A549 treated with DMSO at 1 μM for 4 hours (cell line): ENCODE measurements at places on chromosomes 16 and 17. TPM values are rescaled to one million over a fixed set of nuclear protein-coding genes. Genes with fewer than 3 reads are reported as not detected.

SCNN1G gene
- 0.03 to 0.07 TPM (median 0.06 TPM) in 3 of 5 replicates, not detected in the others for total RNA-seq

HSDL1 gene
- 15.8 to 21.0 TPM (median 18.6 TPM) in 5 replicates for total RNA-seq

KCNJ2 gene
- 0.09 to 0.16 TPM (median 0.10 TPM) in 5 replicates for total RNA-seq

SYCE1L gene
- 5.8 to 7.9 TPM (median 6.7 TPM) in 5 replicates for total RNA-seq

CNTNAP1 gene
- 5.6 to 7.0 TPM (median 6.3 TPM) in 5 replicates for total RNA-seq

PLCD3 gene
- 177 to 204 TPM (median 194 TPM) in 5 replicates for total RNA-seq

RAB34 gene
- 233 to 267 TPM (median 261 TPM) in 5 replicates for total RNA-seq

TMEM238L gene
- total RNA-seq, result not detected in 5 replicates

CDH5 gene
- total RNA-seq, result 0.18 to 0.35 TPM (median 0.28 TPM) in 5 replicates

PPL gene
- total RNA-seq, result 2.5 to 3.0 TPM (median 2.6 TPM) in 5 replicates

KLHL10 gene
- total RNA-seq, result 0.05 to 0.22 TPM (median 0.10 TPM) in 5 replicates

TOX3 gene
- 0.10 to 0.36 TPM (median 0.20 TPM) in 5 replicates for total RNA-seq

GPR142 gene
- not detected in 5 replicates for total RNA-seq

ZNF768 gene
- 38.0 to 49.6 TPM (median 44.5 TPM) in 5 replicates for total RNA-seq

HOXB13 gene
- 1.7 to 2.7 TPM (median 2.3 TPM) in 5 replicates for total RNA-seq

PLD6 gene
- 6.6 to 8.5 TPM (median 7.1 TPM) in 5 replicates for total RNA-seq

KCTD19 gene
- 0.20 to 0.37 TPM (median 0.28 TPM) in 4 of 5 replicates, not detected in the other for total RNA-seq

RTN4RL1 gene
- total RNA-seq, result 1.8 to 3.4 TPM (median 2.5 TPM) in 5 replicates

PIRT gene
- not detected in 5 replicates for total RNA-seq

EPOP gene
- total RNA-seq, result 11.8 to 15.4 TPM (median 14.1 TPM) in 5 replicates

ACSM5 gene
- total RNA-seq, result not detected in 5 replicates

SCN4A gene
- total RNA-seq, result 0.04 to 0.15 TPM (median 0.07 TPM) in 4 of 5 replicates, not detected in the other

GPRC5C gene
- total RNA-seq, result 61.8 to 88.6 TPM (median 75.6 TPM) in 5 replicates

ABCC6 gene
- total RNA-seq, result 0.96 to 1.3 TPM (median 1.1 TPM) in 5 replicates

KRTAP4-6 gene
- not detected in 5 replicates for total RNA-seq

BCL7C gene
- 24.4 to 38.8 TPM (median 34.4 TPM) in 5 replicates for total RNA-seq

TMEM235 gene
- total RNA-seq, result not detected in 5 replicates

CBFA2T3 gene
- total RNA-seq, result 0.18 to 0.57 TPM (median 0.46 TPM) in 5 replicates

ZNF629 gene
- total RNA-seq, result 15.6 to 23.9 TPM (median 17.6 TPM) in 5 replicates

COX10 gene
- 19.3 to 22.6 TPM (median 21.1 TPM) in 5 replicates for total RNA-seq

FAHD1 gene
- 42.2 to 49.6 TPM (median 45.3 TPM) in 5 replicates for total RNA-seq

OTOA gene
- 0.05 TPM in 1 of 5 replicates, not detected in the others for total RNA-seq

GPR179 gene
- total RNA-seq, result 0.02 to 0.07 TPM (median 0.05 TPM) in 5 replicates

C1QTNF8 gene
- total RNA-seq, result not detected in 5 replicates

MOSMO gene
- total RNA-seq, result 8.0 to 11.5 TPM (median 9.9 TPM) in 5 replicates

CDRT15 gene
- not detected in 5 replicates for total RNA-seq

ASIC2 gene
- 1.9 to 2.8 TPM (median 2.4 TPM) in 5 replicates for total RNA-seq

RCVRN gene
- 0.13 TPM in 1 of 5 replicates, not detected in the others for total RNA-seq

TOP2A gene
- 197 to 286 TPM (median 260 TPM) in 5 replicates for total RNA-seq

FOXN1 gene
- total RNA-seq, result 0.02 to 0.05 TPM (median 0.03 TPM) in 3 of 5 replicates, not detected in the others

CACNG5 gene
- total RNA-seq, result 0.06 to 0.21 TPM in 2 of 5 replicates, not detected in the others

SLC22A31 gene
- total RNA-seq, result 0.83 to 2.1 TPM (median 1.5 TPM) in 5 replicates

EFNB3 gene
- 1.2 to 1.9 TPM (median 1.6 TPM) in 5 replicates for total RNA-seq

ZP2 gene
- total RNA-seq, result not detected in 5 replicates

PDILT gene
- total RNA-seq, result not detected in 5 replicates

IRX6 gene
- not detected in 5 replicates for total RNA-seq

CARD14 gene
- 0.04 to 0.24 TPM (median 0.16 TPM) in 4 of 5 replicates, not detected in the other for total RNA-seq

CD300LF gene
- not detected in 5 replicates for total RNA-seq

SGCA gene
- 1.5 to 2.7 TPM (median 1.8 TPM) in 5 replicates for total RNA-seq

SOST gene
- total RNA-seq, result not detected in 5 replicates

FOXC2 gene
- 1.7 to 2.1 TPM (median 2.0 TPM) in 5 replicates for total RNA-seq

NUPR1 gene
- total RNA-seq, result 12.6 to 15.5 TPM (median 14.8 TPM) in 5 replicates

C17orf107 gene
- total RNA-seq, result 0.17 to 0.29 TPM (median 0.28 TPM) in 5 replicates

CCR7 gene
- 0.86 to 1.1 TPM (median 1.0 TPM) in 5 replicates for total RNA-seq

ABR gene
- total RNA-seq, result 99.5 to 115 TPM (median 106 TPM) in 5 replicates

EMP2 gene
- 18.3 to 27.7 TPM (median 25.3 TPM) in 5 replicates for total RNA-seq

SLC6A2 gene
- total RNA-seq, result 0.04 TPM in 1 of 5 replicates, not detected in the others

SLFN11 gene
- 5.7 to 8.6 TPM (median 6.4 TPM) in 5 replicates for total RNA-seq
